ENCODE measurements at places on chromosomes 12 and 14.

GRCh38 chr12:119915894-119916510, 38.9 kb upstream of the CIT start:
- no peak for DNase-seq

DNA sequence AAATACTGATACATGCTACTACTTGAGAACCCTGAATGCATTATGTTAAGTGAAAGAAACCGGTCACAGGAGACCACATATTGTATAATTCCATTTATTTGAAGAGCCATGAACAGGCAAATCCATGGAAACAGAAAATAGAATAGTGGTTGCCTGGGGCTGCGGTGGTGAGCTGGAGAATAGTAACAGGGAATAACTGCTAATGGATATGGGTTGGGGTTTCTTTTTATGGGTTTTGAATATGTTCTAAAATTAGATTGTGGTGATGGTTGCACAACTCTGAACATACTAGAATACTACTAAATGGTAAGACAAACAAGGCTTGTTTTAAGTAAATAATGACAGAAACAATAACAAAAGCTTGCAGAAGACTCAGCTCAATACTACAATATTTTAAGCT, 293.0 kb downstream of the BTG1 start:
- DNase-seq: no peak

- no peak for DNase-seq
These were observed 363.5 kb downstream of the TMEM121 start for GRCh38 chr14:105889666-105890473.

- no peak for DNase-seq
These were observed 13.6 kb upstream of the PAX9 start for GRCh38 chr14:36647824-36648753.

GRCh38 chr14:54568821-54569595, 2.1 kb downstream of the SAMD4A start:
- DNase-seq: no peak

- DNase-seq: peak; percentile 69
These were observed 168.0 kb downstream of the TMTC3 start for GRCh38 chr12:88310069-88310468.

DNA sequence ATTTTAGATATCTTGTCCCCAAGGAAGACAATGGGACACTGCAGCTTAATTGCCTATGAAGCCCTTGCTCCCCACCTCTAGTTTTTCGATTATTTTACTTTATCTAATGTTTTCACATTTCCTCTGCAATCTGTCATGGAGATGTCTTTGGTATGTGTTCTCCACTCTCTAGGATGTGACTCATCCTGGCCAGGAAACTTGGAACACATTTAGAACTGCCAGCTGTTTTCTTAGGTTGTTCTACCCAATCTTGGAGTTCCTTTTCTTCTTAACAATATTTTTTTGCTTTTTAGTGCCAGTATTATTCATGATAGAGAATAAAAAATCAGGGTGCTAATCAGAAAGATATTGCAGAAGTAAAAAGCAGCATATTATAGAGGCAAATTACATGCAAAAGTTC, 101.7 kb upstream of the CLEC14A start:
- DNase-seq: peak; percentile 77

DNA sequence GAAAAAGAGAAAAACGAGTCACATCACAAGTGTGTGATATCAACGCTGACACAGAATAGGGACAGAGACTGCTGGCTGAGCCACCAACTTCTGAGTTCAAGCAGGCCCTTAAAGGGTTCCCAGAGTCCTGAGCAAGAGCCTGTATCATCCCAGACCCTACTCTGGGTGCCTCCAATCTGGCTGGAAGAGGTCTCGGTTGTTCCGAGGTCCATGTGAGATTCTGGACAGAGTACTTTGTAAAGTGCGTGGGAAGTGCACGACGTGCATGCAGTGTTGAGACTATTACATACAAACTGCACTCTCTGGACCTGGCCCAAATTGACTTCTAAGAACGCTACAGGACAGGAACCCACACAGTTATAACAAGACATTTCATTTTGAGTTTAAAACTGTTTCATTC, 40.6 kb downstream of the MOK start:
- no peak for DNase-seq

DNA sequence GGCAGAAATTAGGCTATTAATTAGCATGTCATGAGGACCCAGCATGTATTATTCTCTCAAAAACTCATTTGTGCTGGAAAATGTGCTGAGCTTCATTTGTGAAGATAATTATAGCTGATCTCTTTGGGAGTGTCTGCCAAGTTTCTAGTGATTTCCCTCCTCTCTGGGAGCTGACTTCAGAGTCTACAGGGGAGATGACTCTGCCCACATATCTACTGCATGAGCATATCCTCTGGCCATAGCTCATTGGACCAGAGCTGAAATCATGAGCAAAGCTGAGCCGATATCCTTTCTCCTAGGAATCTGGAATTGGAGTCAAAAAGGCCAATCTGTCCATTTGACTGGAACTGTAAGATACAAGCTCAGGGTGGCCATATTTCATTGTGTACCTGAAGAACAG, 5.9 kb downstream of the CCDC198 start:
- peak; percentile 20 for DNase-seq

DNA sequence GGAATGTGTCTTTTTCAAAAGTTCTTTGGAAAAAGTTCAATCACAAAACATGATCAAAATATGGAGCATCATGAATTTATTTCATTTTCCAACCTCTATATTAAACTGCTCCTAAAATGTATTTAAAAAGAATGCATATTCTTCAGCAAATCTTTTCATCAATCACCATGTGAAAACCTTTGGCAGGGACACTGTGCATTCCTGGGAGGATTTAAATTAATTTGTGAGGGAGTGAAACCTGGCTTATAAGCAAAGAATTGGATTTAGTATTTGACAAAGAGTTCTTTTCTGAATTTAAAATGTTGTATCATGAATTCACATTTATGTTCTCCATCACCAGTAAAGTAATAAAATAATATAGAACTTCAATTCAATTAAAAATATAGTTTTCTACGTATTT, 38.2 kb downstream of the PAWR start:
- DNase-seq: no peak

- DNase-seq: no peak
These were observed 7.8 kb downstream of the HCFC2 start for GRCh38 chr12:104072099-104072498.

- no peak for DNase-seq
These were observed 217.3 kb upstream of the LRFN5 start for GRCh38 chr14:41389355-41389754.

DNA sequence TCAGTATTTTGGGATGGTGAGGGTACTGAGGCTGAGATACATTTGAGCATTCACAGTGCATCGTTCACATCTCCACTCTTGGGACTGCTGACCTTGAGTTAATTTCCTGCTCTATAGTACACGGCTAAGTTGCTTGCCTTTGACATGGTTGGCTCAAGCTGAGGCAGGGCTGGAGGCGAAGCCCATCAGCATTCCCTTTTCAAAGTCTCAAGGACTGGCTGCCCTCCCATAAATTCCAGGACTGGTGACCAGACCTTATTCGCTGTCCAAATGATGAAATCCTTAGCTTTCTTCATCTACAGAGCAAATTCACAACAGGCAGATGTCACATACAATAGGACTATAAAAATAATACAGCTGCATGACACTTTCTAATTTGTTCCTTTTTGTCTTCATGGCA, 85.9 kb downstream of the SSPN start:
- no peak for DNase-seq

GRCh38 chr14:101102875-101103274, 199.4 kb upstream of the RTL1 start:
- DNase-seq: no peak

DNA sequence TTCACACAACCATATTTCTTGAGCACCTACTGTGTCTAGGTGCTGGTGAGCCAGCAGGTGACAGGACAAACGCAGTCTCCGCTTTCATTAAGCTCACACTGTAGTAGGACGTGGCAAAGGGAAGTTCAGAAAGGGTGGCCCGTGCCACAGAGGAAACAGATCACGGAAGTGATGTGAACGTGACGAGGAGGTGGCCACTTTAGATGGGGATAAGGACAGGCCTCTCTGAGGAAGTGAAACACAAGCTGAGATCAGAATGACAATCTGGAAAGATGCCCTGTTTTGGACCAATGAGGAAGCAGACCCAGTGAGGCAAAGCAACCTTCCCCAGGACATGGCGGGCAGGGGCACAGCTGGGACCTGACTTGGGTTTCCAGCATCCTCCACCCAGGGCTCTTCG, 127.4 kb upstream of the PRMT8 start:
- no peak for DNase-seq

DNA sequence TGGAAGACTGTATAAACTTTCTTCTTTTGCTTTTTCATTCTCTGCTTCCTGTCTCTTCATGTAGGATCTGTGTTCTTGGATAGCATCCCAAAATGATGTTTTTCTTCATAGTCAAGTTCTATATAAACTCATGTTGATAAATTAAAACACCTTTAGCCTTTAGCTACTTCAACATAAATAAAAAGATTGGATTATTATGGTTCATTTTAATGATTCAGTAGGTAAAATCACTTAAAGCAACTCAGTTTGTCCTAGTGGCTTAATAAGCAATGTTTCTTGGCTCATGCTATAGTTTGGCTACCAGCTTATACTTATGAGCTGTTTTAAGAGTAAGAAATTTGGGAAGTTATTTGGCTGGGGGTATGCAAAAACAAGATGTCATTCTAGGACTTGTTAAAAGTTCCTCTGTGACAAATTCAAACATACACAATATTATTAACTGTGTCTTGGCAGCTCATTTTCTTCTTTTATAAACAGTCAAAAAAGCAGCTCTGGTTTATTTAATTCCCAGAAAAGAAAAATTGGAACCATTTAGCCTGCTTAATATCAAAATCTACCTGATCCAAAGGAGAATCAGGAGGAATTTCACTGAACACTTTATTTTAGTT, 111.4 kb downstream of the TMTC3 start:
- no peak for DNase-seq

DNA sequence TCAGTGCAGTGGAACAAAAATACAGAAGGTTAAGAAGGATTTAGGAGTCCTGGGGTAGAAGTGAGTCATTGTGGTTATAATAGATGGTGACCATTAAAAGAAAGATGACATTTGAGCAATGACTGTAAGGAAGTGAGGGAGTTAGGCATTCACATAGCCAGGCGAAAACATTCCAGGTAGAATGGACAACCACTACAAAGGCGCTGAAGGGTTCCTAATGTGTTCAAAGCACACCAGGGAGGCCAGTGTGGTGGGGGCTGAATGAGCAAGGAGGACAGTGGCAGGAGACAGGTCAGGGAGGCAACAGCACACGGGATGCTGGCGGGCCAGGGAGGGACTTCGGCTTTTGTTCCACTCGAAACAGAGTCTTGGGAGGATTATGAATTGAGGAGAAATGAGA, 129.9 kb downstream of the NPAS3 start:
- no peak for DNase-seq

GRCh38 chr12:94141892-94142291, 6.5 kb upstream of the PLXNC1 start:
- no peak for DNase-seq

DNA sequence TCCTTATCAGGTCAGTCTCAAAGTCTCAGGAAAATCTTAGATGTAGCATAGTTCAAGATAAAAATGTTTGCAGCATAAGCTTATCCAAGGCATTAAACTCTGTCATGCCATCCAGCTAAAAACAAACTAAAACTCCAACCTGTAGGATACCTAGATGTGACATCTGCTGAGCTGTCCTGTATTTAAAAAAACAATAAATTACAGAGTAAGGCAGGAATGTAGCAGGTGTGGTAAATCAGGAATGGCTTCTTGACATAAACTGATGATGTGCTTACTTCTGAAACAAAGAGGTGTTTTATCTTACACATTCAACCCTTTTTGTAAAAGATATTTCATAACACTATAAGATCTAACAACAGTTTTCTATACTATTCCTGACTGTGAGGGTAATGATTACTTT, 30.6 kb upstream of the DLGAP5 start:
- DNase-seq: no peak

DNA sequence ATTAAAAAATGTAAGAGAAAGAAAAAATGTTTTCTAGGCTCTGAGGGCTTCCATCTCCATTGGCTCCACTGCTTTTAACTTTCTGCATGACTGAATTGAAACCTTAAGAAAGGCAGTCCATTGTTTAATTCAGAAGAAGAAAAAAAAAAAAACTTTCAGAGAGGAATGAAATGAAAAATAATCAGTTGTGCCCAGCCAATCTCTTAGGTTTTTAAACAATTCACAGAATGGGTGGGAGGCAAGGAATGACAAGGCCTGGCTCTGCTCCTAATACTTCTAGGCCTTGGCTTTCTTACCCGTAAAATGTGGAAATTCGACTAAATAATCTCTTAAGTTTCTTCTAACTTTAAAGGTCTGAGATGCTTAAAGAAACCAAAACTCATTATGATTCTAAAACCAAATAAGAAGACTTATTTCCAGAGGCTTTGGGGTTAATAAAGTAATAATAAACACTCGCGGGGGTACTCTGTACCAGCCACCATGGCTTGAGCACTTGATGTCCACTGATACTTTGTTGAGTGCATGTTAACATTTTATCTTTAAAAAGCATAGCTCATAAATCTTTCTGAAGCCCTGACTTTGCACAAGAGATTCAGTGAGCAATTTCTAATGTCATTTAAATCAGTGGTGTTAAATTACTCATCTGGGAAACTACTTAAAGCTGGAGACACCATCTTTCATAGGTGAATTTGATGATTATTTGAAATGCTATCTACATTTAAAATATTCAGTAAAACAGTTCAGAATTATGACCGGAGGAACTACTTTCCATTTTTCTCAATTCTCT, 49.6 kb downstream of the STON2 start:
- no peak for DNase-seq

GRCh38 chr12:54991161-54991990, 6.8 kb upstream of the TESPA1 start:
- DNase-seq: no peak

DNA sequence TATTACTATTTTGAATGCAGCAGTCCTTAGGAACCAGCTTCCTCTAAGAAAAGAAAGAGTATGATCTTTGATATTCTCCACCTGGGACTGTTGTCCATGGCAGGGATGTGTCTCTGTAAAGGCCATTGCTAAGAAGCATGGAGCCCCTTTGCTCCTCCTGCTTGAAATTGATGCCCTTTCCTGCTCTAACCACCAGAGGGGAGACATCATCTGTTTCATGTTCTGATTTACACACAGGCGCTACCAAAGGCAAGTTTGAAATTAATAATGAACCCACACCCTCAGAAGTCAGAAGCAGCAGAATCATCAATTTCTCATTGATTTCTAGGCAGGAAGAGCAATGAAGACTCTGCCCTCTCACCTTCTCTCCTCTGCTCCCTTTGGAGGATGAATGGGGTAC, 253.8 kb downstream of the RMST start:
- DNase-seq: no peak

DNA sequence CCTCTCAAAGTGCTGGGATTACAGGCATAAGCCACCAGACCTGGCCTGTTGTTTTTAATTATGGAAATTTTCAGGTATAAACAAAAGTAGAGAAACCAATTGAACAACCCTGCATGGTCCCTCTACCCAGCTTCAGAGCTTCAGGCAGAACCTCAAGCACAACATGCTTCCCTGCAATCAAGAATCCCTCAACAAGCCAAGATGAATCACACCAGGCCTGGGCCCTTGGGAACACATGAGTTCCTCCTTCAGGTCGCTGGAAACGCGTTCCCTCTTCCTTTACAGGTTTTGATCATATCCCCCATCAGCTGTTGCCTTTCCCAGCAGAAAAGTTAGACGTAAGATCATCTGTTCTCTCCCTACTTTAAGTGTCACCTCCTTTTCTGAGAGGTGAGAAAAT, 20.5 kb upstream of the CORO1C start:
- DNase-seq: no peak
